ENCODE measurements at places on chromosomes 2 and 18. TPM values are rescaled to one million over a fixed set of nuclear protein-coding genes. Genes with fewer than 3 reads are reported as not detected.

The ATOH8 gene
- total RNA-seq, result 15.4 TPM

The GULP1 gene
- total RNA-seq, result 14.3 TPM

The NGEF gene
- 0.53 TPM for total RNA-seq

The APCDD1 gene
- total RNA-seq, result not detected

The KLHL41 gene
- not detected for total RNA-seq

The NT5DC4 gene
- not detected for total RNA-seq

The KLHL30 gene
- total RNA-seq, result not detected

The PLB1 gene
- 0.20 TPM for total RNA-seq

The PARD6G gene
- total RNA-seq, result 1.9 TPM

The GKN2 gene
- total RNA-seq, result not detected

The ARL4C gene
- total RNA-seq, result 3.3 TPM

The IL18R1 gene
- 1.00 TPM for total RNA-seq

The VSNL1 gene
- not detected for total RNA-seq

The MRPL53 gene
- 23.0 TPM for total RNA-seq

The RAD51AP2 gene
- not detected for total RNA-seq

The MC2R gene
- not detected for total RNA-seq

The ITM2C gene
- total RNA-seq, result 1.9 TPM

The EFEMP1 gene
- total RNA-seq, result 1,504 TPM

The MAP3K20 gene
- total RNA-seq, result 24.2 TPM

The FTCDNL1 gene
- total RNA-seq, result 0.93 TPM

The TMEM37 gene
- total RNA-seq, result 0.33 TPM

The CD226 gene
- 0.13 TPM for total RNA-seq

The CNRIP1 gene
- total RNA-seq, result 78.7 TPM

The ZBTB7C gene
- not detected for total RNA-seq

The TMEM200C gene
- total RNA-seq, result not detected

The NEU2 gene
- total RNA-seq, result not detected

The GPBAR1 gene
- not detected for total RNA-seq

The MAL gene
- not detected for total RNA-seq

The SLC16A14 gene
- 1.5 TPM for total RNA-seq

The AMER3 gene
- total RNA-seq, result not detected

The ARHGEF33 gene
- 0.07 TPM for total RNA-seq

The TCF23 gene
- not detected for total RNA-seq

All from mammary microvascular endothelial cell (primary cell).